Activated T-cell treated with anti-CD3 and anti-CD28 coated beads for 1 hour (primary cell): ENCODE measurements at places on chromosomes 3 and 15.
A peak's percentile ranks its signal among the peaks of the same experiment; 100 is the strongest.

GRCh38 chr3:101171681-101172191 lies 148.6 kb downstream of the IMPG2 start:
- no peak for DNase-seq

GRCh38 chr3:49119036-49119435 lies 1.6 kb downstream of the USP19 start:
- no peak for DNase-seq

DNA sequence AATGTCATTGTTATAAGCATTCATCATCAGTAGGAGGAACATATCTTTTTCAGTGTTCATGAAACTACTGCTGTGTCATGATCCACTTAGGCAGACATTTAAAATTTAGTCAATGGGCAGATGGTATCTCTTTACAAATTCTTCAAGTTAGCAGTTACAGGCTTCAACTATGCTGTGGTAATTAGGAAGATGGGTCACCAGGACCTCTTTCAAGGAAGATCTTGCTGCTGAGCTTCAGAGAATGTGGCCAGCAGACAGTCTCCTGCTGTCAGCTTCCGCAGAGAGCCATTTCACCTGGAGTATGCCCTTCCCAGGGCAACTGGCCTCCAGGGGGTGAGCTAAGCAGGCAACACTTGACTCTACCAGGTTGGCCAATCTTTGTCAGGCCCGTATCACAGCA lies 19.4 kb downstream of the IFT57 start:
- no peak for DNase-seq

GRCh38 chr3:71725271-71725991 lies at the start of gene EIF4E3:
Gene EIF4E3 (minus strand): TSS chr3:71725402. CDS start chr3:71725367, 35 bp downstream.
- peak; percentile 16 for DNase-seq

- no peak for DNase-seq
Measured at GRCh38 chr15:48459571-48460442, 128.6 kb downstream of the DUT start.

DNA sequence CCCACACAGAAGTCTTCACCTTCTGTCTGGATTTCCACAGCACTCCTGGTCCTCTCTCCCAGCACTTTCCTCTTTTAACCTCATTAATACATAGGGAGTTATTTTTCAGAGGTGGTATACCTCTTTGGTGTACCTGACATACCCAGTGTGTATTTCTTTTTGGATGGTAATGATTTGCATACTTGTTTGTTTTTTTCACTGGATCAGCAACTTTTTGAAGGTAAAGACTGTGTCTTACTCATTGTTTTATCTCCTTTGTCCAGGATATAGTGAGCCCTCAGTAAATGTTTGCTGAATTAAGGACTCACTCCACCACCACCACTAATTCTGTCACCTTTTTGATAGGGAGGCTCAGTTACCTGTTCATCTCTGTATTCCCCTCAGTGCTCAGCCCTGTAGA lies 52.1 kb downstream of the SACM1L start:
- DNase-seq = no peak

DNA sequence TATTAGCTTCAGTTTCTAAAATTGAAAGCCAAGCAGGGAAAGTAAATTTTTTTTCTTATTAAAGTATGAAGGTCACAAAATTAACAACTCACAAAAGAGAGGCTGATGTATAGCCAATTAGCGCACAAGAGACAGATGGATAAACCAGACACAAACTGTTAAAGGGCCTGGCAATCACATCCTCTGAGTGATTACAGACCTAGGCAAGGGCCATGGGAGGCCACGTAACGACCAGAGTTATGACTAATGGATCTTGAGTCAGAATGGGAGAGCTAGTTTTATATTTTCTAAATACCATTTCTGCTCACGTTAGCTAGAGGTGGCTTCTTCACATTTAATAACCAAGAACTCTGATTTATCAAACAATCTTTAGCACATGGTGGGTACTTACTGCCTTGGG lies 17.8 kb upstream of the SCAMP5 start:
- DNase-seq = no peak

DNA sequence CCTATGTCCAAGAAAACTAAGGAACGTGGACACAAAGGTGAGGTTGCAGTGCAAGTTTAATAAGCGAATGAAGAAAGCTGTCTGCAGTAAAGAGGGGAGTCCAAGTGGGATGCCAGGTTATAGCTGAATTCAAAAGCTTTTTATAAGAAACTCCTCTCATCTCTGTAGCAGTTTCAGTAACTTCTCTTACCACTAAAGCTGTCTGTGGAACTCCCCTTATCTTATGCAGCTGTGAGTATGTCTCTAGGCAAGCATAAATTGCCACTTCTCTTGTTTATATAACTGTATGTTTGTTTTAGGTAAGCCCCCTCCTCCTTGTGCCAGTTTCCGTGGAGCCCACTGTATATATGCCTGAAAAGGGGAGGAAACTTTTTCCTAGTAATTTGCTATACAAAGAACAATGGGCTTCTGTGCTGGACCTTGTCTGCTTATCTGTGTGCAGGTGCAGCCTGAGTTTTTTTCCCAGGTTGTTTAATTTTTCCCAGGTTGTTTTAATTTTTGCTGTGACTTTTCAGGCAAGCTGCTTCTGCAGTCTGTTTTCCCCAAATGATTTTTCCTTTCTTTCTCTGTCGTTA lies 875.1 kb upstream of the EPHA6 start:
- no peak for DNase-seq

GRCh38 chr3:127997016-127997415 lies 55.2 kb upstream of the SEC61A1 start:
- DNase-seq = no peak

DNA sequence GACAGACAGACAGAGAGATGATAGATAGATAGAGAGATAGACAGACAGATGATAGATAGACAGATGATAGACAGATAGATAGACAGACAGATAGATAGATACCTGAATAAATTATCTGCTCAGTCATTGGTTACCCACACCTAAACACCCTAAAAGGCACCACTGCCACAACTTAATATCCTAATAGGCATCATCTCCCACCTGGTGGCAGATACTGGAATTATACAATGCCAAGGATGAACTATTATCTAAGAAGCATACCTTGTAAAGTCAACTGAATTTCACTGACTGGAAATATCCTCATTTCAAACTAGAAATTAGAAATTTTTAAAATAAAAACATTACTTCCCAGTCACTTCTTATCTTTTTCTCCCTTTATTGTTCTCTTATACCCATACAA lies 19.4 kb upstream of the ATP8B4 start:
- DNase-seq = no peak

DNA sequence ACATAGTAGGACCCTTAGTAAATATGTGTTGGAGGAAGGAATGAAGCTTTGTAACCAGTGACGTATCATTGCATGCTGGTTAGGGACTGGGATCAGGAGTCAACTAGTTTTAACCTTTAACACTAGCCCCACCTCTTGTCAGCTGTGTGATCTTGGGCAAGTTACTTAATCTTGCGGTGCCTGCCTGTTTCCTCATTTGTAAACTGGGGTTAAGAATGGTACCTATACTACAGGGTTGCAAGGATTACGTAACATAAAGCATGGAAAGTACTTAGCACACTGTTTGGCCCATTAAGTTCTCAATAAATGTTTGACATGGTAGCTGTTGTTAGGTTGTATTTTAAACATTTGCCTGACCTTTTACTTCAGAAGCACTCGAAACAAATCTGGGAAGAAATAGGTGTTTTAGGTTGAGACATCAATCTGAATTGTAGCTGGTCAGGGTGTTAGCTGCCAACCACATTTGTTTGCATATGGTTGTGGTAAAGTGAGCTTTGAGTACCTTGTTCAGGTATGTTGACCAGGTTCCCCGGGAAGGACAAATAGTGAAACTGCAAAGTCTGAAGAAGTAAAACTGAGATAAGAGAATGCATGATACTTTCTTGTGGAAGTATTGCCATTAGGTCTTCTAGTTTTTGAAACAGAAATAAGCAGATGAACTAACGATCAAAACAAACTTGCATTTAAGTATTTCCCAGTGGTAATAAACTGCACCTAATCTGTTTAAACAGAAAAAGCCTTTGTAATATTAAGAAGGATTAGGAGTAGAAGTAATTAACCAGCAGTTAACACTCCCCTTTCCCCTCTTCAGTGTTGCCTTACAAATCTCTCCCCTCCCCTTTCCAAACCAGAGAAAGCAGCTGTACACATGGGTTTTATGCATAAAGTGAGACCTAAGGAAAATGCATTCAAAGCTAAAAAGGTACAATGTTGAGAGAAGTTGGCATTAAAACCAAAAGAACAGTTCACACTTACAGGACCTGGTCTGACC lies 25.8 kb upstream of the SCAANT1 start:
- DNase-seq = no peak

DNA sequence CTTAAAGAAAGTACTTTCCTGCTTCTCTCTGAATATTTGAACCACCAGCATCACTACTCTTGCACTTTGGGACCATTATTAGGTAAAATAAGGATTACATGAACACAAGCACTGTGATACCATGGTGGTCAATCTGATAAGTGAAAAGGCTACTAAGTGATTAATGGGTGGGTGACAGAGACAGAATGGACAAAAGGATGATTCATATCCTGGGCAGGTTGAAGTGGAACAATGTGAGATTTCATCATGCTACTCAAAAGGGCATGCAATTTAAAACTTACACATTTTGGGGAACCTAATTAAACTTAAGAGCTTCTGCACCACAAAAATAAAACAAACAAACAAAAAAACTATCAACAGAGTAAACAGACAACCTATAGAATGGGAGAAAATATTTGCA lies 172.0 kb upstream of the CD96 start:
- DNase-seq = no peak

GRCh38 chr3:196971094-196971698 lies 2.6 kb upstream of the PIGZ start:
- no peak for DNase-seq
